WTC11 (cell line): ENCODE measurements at places on chromosomes 5 and 9. TPM values are rescaled to one million over a fixed set of nuclear protein-coding genes. Genes with fewer than 3 reads are reported as not detected.

CEP72 gene
- total RNA-seq = 26.6 to 29.9 TPM (median 29.2 TPM) in 3 replicates

NAA35 gene
- 30.9 to 34.7 TPM (median 31.0 TPM) in 3 replicates for total RNA-seq

GRCh38 chr9:121160025-121160424 lies 41.6 kb downstream of the RAB14 start:
- no peak overlapping the region for H3K4me3 ChIP-seq
- no peak for DNase-seq
- H3K36me3 ChIP-seq = peaks cover 4% of the 10 kb centered on the region
- no peaks in the 10 kb centered on the region for H3K27me3 ChIP-seq
- H3K4me1 ChIP-seq = no peaks in the 10 kb centered on the region
- no peak overlapping the region for H3K27ac ChIP-seq

THBS4 gene
- total RNA-seq = 11.8 to 21.2 TPM (median 18.4 TPM) in 3 replicates

PRR16 gene
- total RNA-seq = 0.23 to 0.53 TPM (median 0.42 TPM) in 3 replicates

DNA sequence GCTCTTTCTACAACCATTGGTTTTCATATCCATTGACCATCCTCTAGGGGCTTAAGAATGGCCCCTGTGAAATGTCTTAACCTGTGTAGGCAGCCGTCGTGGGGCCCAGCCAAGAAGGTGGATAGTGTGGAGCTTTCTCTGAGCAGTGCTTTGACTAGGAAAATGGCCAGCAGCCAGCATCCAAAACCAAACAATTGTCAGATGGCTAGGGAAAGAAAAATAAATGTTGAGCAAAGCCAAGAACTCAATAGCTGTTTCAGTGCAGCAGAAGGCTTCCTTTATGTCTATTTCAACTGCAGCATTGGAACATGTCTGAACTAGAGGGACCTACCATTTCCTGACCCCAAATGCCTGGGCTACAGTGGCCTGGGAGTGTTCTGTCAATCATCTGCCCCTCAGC lies 374.9 kb downstream of the TLE4 start:
- no peaks in the 10 kb centered on the region for H3K27me3 ChIP-seq
- H3K4me3 ChIP-seq = no peak overlapping the region
- DNase-seq = no peak
- no peaks in the 10 kb centered on the region for H3K36me3 ChIP-seq

DNA sequence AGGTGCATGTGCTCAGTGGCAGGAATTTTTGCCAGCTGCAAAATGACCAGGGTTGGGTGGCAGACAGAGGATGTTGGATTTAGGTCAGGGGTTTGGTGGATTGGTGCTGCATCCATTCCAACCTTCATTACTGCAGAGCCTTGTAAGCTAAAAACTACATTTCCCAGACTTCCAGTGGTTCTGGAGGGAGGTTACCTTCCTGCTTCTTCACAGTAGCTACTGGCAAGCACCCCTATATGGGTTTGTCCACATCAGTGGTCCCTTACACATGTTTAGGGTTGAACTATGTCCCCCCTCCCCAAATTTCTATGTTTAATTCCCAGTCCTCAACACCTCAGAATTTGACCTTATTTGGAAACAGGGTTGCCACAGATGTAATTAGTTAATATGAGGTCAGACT lies 20.7 kb upstream of the IL17B start:
- H3K36me3 ChIP-seq = no peaks in the 10 kb centered on the region
- no peak for DNase-seq
- H3K27ac ChIP-seq = no peak overlapping the region
- no peak overlapping the region for H3K4me3 ChIP-seq
- H3K27me3 ChIP-seq = no peaks in the 10 kb centered on the region; the same call in 1 of the 2 replicates

- H3K27ac ChIP-seq = no peak overlapping the region
- H3K27me3 ChIP-seq = no peaks in the 10 kb centered on the region
- H3K4me1 ChIP-seq = no peaks in the 10 kb centered on the region
- no peak overlapping the region for H3K4me3 ChIP-seq
- no peak for DNase-seq
These were observed 45.0 kb upstream of the PHF2 start for GRCh38 chr9:93531374-93531773.

CNTNAP3 gene
- total RNA-seq = 4.6 to 7.9 TPM (median 4.8 TPM) in 3 replicates

CCL21 gene
- total RNA-seq = 0.37 TPM in 1 of 3 replicates, not detected in the others
